ENCODE measurements at places on chromosomes 5 and 9. TPM values are rescaled to one million over a fixed set of nuclear protein-coding genes. Genes with fewer than 3 reads are reported as not detected.

The KLHL9 gene
- 13.4 TPM for total RNA-seq

GRCh38 chr5:96649681-96650540 lies 12.3 kb upstream of the CAST start:
- H3K27ac ChIP-seq: no peak overlapping the region
- peaks cover 9% of the 10 kb centered on the region for H3K27me3 ChIP-seq
- H3K4me3 ChIP-seq: no peak overlapping the region

GRCh38 chr5:65611524-65611923 lies 12.6 kb downstream of the TRIM23 start:
- no peak overlapping the region for H3K27ac ChIP-seq
- no peak for DNase-seq
- no peaks in the 10 kb centered on the region for H3K27me3 ChIP-seq
- H3K36me3 ChIP-seq: peaks cover 83% of the 10 kb centered on the region
- no peak overlapping the region for H3K4me3 ChIP-seq

- no peaks in the 10 kb centered on the region for H3K27me3 ChIP-seq
- peaks cover 79% of the 10 kb centered on the region for H3K36me3 ChIP-seq
- no peaks in the 10 kb centered on the region for H3K4me1 ChIP-seq
- H3K27ac ChIP-seq: no peak overlapping the region
Measured at GRCh38 chr5:308672-309271, 12.7 kb upstream of the AHRR start.

DNA sequence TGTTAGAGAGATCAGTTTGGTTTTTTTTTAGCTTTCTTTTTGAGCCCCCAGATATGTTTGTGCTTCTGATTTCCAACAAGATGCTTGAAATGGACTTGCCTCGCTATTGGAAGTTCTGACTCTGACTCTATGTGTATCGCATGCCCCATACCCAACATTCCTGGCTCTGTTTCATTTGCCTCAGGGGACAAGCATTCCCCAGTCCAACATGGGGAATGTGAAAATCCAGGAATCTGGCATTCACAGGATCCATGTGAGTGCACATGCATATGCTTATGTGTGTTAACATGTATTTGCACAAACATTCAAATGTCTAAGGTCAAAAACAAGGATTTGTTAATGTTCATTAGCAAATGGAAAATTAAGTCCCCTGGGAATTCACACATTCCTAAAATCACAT lies 233.9 kb downstream of the TLR4 start:
- H3K4me3 ChIP-seq: no peak overlapping the region
- DNase-seq: no peak
- H3K27ac ChIP-seq: no peak overlapping the region
- no peaks in the 10 kb centered on the region for H3K36me3 ChIP-seq

- H3K27me3 ChIP-seq: peaks cover 3% of the 10 kb centered on the region
- no peak overlapping the region for H3K4me3 ChIP-seq
Measured at GRCh38 chr9:4061717-4062116, 238.2 kb downstream of the GLIS3 start.

All from CD4-positive, CD25-positive, alpha-beta regulatory T cell (primary cell).